CD4-positive, alpha-beta T cell treated with Interleukin-4 for 4 hours (primary cell): ENCODE measurements at places on chromosomes 1 and 21.

- no peak for DNase-seq
These were observed 18.6 kb downstream of the EXOC8 start for GRCh38 chr1:231319080-231319479.

DNA sequence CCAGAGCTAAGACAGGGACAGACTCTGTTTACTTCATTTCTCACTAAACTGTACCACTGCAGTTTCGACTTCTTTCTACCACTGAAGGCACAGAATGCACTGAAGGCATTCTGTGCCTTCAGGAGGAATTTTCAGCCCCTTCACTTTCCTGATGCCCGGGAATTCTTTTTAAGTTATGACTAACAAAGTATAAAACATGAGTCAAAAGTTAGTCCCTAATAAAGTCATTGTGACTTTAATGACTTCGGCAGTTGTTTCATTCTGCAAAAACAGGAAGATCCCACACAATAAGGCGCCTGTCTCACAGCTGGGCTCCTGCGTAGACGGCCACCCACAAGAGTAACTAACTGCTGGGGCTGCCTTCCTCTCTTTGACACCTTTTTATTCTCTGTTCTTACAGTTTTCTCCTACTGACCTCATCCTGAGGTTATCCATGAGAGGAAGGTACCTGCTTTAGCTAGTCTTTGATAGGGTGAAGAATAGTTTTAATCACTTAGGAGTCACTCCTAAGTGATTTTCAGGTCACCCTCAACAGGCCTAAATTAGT is 183.9 kb upstream of the SGIP1 start:
- peak; percentile 79 for DNase-seq

DNA sequence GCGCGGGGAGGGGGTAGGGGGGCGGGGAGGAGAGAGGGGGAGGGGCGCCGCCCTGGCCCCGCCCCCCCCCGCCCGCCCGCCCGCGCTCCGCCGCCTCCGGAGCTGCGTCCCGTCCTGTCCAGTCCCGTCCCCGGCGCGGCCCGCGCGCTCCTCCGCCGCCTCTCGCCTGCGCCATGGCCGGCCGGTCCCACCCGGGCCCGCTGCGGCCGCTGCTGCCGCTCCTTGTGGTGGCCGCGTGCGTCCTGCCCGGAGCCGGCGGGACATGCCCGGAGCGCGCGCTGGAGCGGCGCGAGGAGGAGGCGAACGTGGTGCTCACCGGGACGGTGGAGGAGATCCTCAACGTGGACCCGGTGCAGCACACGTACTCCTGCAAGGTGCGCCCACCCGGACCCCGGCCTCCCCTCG is at the start of gene AGRN:
AGRN (plus strand) TSS at position 121 of the 405 bp plus-strand sequence; CDS start at position 174, 53 bp downstream.
- DNase-seq: no peak

DNA sequence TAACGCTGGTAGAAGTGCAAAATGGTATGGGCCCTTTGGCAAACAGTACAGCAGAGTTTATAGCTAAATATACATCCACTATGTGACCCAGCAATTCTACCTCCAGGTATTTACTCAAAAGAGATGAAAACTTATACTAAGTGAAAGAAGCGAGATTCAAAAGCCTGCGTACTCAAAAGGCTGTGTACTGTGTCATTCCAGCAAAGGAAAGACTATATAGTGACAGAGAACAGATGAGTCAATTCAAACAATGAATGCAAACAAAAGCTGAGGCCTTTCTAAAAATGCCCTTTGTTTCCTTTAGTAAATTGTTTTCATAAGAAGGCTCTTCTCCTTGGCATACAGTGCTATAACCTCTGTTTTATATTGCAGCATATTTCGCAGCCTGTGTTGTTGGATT is 268.8 kb upstream of the CSF3R start:
- DNase-seq: no peak

- DNase-seq: no peak
These were observed 114.6 kb upstream of the KCNJ15 start for GRCh38 chr21:38142224-38142623.

GRCh38 chr21:16176570-16176969 is 446.8 kb downstream of the USP25 start:
- DNase-seq: no peak

DNA sequence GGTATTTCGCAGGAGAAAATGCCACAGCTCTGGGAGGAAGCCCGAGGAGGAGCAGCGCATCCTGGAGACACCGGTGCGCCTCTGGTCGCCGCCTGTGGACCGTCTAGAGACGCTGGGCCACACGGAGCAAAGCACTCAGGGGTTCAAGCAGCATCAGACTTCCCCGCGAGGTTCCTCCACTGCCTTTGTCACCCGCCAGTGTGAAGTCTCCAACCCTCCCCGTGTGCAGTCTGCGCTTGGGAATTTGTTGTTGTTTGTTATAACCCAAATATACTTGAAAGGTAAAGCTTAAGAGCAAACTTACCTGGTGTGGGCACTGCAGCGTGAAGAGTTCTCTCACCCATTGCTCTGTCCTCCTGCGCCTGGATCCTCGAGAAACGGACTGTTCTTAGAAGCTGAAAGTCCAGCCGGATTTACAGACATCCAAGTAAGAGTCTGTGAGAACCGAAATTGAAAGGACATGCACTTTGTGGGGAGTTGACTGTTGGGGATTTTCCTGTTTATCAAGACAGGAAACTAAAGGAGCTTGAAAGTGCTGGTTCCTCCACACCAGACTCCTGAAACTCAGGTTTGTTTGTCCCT is at the start of gene GBP4:
GBP4 (minus strand) TSS at position 452 of the 582 bp plus-strand sequence; CDS start at position 344, 108 bp downstream.
- DNase-seq: peak; percentile 65

GRCh38 chr1:30520476-30520875 is 202.9 kb downstream of the MATN1 start:
- DNase-seq: no peak

- DNase-seq: no peak
These were observed 1.2 kb upstream of the TPRG1L start for GRCh38 chr1:3623441-3624199.

DNA sequence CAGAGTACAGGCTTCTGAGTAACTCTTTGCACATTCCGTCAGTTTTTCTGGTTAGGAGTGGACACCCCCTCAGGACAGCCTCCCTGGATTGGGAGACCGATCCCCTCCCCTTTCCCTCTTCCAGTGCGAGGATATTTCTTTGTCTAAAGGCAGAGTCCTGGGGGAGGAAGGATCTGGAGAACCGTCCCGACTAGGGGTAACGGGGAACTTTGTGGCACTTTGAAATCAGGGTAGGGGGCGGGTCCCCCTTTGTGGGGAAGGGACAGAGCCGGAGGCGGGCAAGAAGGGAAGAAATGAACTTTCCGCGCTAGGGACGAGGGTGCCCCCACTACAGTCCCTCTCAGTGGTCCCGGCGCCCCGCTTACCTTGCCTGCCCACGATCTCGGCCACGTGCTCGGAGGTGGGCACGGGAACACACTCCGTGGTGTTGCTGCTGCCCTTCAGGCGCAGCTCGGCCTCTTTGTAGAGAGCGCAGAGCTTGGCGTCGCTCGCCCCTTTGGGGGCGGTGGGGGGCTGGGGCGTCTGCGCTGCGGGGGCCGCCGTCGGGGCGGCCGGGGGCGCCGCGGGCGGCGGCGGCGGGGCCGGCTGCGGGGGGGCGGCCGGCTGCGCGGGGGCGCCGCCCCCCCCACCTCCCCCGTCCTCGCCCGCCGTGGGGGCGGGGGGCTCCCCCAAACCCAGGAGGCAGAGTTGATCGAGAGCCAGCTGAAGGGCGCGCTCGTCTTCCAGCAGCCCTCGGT is 917 bp downstream of the MEX3A start:
- DNase-seq: no peak

GRCh38 chr1:214912127-214912526 is 170.4 kb upstream of the KCNK2 start:
- no peak for DNase-seq

DNA sequence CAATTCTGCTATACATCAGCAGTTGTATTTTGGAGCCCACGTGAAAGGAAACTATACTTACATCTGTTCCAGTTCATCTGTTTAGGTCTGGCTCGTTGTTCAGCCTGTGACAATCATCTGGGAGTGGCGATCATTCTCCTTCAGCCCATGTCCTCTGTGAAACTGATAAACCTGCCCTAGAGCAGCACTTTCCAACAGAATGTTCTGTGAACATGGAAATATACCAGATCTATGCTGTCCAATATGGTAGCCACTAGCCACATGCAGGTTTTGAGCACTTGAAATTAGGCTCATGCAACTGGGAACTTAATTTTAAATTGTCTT is 24.5 kb upstream of the COQ8A start:
- DNase-seq: no peak

- no peak for DNase-seq
These were observed 74.6 kb downstream of the RASAL2 start for GRCh38 chr1:178168536-178168935.

GRCh38 chr21:46159390-46159789 is 4.0 kb upstream of the FTCD start:
- no peak for DNase-seq

- no peak for DNase-seq
These were observed 84.7 kb downstream of the DISP3 start for GRCh38 chr1:11563560-11564069.

DNA sequence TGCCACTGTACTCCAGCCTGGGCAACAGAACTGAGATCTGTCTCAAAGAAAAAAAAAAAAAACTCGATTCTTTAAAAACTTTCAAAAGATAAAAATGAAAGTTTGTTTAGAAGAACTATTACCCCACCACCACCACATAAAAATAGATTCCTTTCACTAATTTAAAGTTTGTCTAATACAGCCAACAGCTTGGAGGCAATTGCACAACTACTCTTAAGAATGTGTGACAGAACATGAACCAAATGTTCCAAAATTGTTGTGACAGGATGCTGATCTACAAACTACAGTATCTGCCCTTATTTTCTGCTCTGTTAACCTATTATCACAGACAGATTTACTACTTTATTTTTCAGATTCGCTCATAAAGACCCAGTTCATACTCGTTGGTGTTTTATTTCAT is 5.5 kb upstream of the TGFBR3 start:
- DNase-seq: no peak

GRCh38 chr1:215264649-215265048 is 182.1 kb downstream of the KCNK2 start:
- no peak for DNase-seq

GRCh38 chr1:54112027-54112426 is 40.8 kb downstream of the CDCP2 start:
- no peak for DNase-seq

DNA sequence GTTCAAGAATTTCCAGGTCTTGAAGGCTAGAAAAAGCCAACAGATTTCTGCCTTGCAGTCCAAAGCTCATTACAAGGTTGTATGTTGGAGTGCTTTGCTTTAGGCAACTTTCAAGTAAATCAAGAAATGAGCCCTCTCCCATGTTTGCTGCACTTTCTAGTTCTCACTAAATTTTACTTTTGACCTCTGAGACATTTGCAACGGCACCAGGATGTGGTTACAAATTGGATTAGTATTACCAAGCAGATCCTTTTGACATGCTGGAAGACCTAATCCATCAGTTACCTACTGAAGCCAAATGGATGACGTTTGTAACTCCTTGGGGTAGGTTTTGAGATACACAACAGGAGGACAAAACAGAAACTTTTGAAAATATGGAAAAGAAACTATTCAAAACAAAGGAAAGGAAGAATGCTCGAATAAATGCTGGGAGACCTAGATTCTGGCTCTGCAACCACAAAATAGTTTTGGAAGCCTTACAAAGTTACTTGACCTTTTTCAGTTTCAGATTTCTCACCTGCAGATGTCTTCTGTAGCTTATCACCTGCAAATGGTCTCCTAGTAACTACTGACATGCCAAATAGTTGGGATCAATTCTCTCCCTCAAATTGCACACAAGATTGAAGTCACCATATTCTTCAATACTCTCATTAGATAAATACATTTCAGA is 251.7 kb upstream of the ADGRL2 start:
- DNase-seq: no peak

GRCh38 chr21:35829067-35829466 is 231.3 kb downstream of the SETD4 start:
- DNase-seq: no peak

DNA sequence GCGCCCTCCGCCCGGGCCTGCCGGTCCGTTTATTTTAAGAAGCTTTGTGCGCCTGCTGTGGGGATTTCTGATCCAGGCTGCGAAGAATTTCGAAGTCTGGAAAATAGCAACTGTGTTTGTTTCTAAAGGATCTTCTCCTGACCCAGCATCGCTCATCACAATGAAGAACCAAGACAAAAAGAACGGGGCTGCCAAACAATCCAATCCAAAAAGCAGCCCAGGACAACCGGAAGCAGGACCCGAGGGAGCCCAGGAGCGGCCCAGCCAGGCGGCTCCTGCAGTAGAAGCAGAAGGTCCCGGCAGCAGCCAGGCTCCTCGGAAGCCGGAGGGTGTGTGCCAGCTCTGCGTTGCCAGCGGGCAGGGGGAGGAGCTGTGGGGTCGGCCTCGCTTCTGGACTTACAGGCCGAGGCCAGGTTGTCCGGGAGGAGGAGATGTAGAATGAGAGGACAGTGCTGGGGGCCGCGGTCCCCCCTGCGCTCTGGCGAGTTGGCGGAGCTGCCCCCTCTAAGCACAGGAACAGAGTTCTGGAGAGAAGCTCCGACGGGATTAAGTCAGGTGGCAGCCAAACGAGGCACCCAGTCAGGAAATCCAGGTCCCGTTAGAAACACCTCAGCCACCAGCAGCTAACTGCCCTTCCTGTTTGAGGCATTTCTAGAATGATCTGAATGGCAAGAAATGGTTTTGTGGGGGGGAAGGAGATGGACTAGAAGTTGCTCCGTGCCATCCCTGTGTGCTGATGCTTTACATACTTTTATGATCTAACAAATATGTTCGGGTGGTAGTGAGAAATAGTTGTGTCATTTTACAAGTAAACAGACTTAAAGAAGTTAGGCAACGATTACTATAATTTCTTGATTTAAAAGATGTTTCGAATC is 948 bp downstream of the TXLNA start:
- peak; percentile 18 for DNase-seq

DNA sequence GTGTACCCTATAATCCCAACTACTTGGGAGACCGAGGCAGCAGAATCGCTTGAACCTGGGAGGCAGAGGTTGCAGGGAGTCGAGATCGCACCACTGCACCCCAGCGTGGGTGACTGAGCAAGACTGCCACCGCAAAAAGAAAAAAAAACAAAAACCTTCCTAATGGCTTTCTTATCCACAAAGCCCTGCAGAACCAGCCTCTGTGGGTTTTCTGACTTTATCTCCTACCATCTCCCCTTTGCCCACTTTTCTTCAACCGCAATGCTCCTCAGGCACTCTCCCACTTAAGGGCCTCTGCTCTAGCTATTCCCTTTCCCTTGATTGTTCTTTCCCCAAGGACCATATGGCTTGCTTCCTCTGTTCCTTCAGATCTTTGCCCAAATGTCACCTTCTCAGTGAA is 67.9 kb upstream of the PUM1 start:
- no peak for DNase-seq

DNA sequence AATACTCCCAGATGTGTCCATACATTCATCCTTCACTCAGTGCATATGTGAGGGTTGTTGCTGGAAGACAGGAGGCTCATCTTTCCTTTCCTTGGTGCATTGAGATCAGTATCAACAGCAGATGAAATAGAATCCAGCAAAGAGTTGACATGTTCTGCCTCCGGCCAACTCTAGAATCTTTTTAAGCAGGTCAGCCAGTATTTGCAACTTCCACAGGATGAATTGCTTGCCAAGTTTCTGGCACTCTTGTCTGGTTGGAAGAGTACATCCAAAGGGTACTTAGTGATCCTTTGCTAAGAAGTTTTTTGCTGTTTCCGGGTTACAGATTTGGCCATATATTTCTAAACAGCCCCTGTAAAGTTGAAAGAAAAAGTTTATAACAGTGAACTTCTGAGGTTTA is 21.1 kb downstream of the SYNC start:
- no peak for DNase-seq
